ENCODE measurements at places on chromosomes 6 and 20.

DNA sequence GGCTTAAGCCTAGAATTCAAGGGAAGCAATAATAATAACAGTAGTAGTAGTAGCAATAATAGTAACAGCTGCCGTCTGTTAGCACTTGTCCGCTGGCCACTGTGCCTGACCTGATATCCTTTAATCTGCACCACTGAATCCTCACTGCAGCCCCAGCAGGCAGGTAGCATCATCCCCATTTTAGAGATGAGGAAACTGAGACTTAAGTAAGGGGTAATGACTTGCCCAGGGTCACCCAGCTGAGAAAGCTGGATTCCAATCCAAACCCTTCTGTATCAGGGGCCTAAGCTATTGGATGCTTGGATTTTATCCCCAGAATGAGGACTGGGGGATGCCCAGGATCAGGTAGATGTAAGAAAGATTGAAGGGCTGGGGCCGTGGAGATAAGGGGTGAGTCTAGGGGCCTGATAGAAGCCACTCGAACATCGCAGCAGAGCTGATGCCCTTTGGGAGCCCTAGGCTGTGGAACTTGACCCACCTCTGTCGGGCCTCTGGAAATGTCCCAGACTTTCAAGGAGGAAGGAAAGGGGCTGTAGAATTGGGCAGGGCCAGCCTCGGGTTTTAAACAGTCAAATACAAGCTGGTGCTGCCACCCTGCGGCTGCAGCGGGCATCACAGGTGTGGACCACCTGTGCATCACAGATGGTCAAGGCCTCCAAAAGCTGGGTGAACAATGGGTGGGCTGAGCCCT, 102.1 kb upstream of the MYL9 start:
- no peak for DNase-seq

- DNase-seq, result no peak
Measured at GRCh38 chr20:32357375-32357868, 709 bp upstream of the ASXL1 start.

- DNase-seq, result no peak
Measured at GRCh38 chr6:155221086-155221485, 42.7 kb upstream of the CLDN20 start.

DNA sequence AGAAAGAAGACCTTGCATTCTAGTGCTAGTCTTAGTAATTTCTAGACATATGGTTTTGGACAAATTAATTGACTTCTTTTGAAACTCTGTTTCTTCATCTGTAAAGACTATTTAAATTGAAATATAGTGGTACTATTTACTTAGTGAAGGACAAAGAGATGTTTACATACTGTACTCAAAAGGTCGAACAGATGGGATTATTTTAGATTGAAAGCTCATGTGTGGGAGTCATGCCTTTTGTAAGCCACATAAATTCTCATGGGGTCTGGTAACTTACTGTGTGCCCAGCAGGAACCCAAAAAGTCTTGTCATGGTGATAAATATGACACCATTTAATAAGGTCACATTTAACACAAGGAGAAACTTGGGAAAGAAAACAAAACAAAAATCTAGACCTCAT, 368.2 kb upstream of the CITED2 start:
- DNase-seq, result no peak

GRCh38 chr20:32509639-32510066, 75.5 kb downstream of the NOL4L start:
- DNase-seq, result no peak

DNA sequence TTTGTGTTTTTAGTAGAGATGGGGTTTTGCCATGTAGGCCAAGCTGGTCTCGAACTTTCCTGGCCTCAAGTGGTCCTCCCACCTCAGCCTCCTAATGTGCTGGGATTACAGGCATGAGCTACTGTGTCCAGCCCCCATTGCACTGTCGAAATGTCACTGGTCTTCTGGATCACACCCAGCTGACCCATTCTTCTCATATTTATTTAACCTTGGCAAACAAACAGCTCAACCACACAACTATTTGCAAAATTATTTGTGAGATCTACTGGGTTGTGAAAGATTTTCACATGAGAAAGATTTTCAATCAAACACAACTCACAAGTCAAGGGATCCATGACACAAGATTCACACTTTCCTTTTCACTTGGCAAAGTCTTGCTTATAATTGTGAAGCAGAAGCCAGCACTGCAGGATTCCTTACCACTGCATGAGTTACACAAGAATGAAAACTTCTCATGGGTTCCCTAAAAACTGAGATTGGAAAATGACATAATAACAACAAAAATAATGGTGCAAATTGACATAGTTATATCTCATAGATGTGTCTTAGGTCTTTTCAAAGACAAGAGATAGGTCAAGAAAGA, 2.0 kb upstream of the CST9L start:
- no peak for DNase-seq

DNA sequence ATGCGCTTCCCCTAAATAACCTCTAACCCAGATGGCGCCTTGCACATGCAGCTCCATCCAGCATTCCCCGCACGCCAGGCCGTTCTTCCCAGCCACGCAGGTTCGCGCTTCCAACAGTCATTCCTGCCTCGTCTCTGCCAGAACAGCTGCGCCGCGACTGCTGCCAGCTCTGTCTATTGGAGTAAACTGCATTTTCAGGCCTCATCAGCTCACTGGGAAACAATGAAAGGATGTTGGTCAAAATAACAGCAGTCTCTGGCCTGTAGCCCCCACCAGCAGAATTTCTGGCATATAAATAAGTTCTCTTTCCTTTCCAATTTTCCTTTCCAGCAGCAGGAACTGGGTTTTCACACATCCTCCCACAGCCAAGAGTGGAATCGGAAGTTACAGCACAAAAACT, 14.6 kb downstream of the NRSN1 start:
- DNase-seq, result no peak

DNA sequence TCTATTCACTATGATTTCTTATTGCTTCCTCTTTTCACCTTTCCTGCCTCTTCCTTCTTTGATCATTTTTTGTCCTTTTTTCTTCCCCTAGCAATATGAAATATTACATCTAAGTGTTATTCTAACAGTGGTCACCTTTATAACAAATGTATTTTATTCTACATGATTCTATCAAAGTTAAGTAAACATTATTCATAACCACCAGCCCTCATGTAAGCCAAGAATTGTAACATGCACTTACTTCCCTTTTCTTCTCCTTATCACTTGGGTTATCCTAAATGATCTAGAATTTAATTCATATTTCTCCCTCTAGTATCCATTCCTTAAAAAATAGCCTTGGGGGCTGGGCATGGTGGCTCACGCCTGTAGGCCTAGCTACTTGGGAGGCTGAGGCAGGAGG, 88.3 kb upstream of the SLC22A23 start:
- DNase-seq, result no peak

DNA sequence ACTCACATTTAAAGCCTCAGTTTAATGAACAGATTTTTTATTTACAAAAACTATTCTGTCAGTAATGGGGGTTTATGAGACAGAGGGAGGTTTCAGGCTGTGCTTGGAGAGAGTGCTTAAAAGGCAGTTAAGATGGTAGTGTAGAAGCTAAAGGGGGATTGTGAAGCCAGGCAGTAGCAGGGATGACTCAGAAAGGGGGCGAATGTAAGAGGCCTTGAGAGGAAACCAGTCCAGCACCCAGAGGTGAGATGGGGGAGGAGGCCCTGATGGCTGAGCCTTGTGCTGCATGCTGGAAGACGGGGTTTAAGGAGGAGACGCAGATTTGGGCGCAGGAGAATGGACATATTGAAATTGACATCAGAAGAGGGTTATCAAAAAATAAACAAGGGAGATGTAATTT, 6.6 kb upstream of the SERPINB9 start:
- no peak for DNase-seq

DNA sequence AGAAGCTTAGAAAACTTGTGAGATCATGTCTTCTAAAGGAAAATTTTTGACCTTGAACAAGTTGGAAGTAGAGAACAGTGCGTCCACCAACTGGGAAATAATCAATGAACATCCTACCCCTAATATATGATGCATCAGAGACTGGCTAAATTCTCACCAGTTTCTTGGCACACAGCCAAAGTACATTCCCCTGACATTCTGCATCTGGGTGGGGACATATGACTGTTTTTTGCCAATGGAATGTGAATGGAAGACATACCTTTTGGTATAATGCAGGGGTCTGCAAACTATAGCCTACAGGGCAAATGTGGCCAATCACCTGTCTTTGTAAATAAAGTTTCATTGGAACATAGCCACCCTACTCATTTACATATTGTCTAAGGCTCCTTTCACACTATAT, 84.7 kb downstream of the HAO1 start:
- DNase-seq, result no peak

DNA sequence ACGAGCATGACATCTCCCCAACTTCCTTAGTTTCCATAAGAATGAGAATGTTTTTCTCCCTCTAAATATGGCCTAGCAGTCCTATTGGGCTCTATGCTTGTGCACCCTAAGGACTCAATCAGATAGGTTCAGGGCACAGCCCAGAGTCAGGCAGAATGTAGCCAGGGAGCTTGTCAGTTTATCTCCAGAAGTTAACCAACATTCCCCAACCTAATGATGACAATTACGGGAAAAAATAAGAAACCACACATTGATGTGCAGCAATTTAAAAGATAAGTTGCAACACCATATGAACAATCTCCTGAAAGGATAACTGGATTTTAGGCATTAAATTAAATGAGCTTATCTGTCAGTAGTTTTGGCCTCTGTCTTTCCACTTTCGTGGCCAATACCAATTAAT, 71.1 kb downstream of the HDDC2 start:
- DNase-seq, result no peak

- DNase-seq, result no peak
Measured at GRCh38 chr20:1946762-1947534, 46.9 kb downstream of the PDYN start.

- DNase-seq, result no peak
Measured at GRCh38 chr6:160766657-160766988, 64.6 kb downstream of the PLG start.

- DNase-seq, result no peak
Measured at GRCh38 chr6:70389261-70389660, 24.0 kb upstream of the FAM135A start.

DNA sequence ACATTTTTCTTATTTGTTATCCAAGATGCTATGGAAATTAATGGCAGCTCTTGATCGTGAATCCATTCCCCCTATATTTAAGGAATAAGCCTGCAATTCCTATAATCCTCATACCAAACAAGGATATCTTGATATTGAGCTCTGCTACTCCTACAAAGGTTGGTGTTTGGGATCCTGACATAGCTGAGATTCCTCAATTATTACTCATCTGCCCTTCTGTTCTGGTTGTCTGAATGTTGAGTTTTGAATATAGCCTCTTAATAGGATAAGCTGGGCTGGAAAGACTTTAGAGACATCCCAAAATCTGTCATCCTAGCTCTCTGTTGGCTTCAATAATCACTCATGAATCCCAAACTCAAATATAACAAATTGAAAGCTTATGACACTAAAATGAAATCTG, 49.9 kb downstream of the CLIC5 start:
- no peak for DNase-seq

GRCh38 chr20:63119963-63120807, 95.7 kb downstream of the YTHDF1 start:
- DNase-seq, result no peak

GRCh38 chr6:168852376-168852884, 401.2 kb downstream of the THBS2 start:
- DNase-seq, result no peak
